Fibroblast of skin of right biceps (primary cell): ENCODE measurements at places on chromosomes 2 and 18.

DNA sequence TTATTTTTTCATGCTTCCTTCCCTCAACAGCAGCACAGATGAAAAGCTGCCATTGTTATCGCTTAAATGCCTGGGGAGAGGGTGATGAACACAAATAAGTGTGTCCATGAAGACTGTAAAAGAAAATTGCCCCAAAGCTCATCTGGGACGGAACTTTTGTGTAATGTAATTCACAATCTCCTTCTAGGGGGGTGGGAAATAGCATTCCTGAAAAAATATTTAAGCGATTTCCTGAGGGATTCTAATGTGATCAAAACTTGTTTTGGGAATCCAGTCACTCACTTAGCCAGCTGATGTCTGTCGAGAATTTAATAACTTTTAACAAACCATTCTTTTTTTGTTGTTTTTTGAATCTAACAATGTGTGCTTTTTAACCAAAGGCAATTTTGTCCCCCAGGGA, 427.9 kb downstream of the PLCL1 start:
- no peak for DNase-seq

DNA sequence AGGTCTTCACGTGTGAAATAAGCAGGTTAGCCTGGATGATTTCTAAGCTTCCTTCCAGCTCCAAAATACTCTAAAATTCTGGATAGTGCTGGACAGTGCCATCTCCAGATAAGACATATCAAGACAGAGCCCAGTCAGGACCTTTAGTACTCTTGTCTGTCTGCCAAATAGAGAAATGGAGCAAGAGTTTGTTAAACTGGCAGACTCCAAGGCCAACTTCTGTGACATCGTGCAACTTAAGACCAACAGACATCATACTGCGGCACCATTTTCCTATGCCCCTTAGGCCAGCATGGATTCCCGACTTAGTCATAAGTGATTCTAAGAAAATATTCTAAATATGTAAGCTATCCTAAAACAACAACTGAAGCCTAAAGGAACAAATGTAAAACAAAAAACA, 118.6 kb downstream of the RBMS1 start:
- peak; percentile 68 for DNase-seq

DNA sequence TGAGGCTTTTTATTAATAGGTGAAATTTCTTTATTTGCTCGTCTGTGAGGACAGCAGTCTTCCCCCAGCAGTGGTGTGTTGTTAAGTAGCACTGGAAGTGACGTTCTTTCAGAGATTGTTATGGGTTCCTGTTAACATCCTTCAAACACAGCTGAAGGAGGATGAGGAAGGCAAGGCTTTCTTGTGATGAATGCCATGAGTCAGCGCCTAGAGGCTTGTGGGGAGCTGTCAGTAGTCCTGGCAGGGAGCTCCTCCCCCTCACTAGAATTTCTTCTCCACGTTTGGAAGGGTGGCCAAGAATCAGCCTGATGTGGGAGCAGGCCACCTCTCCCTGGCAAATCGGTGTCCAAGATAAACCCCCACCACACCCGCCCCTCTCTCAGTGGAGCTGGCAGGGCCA, 113.2 kb downstream of the ARHGEF4 start:
- no peak for DNase-seq

- no peak for DNase-seq
These were observed 101.6 kb upstream of the ITPRID2 start for GRCh38 chr2:181789827-181790448.

- DNase-seq: no peak
These were observed 52.8 kb downstream of the LDLRAD4 start for GRCh38 chr18:13271302-13271911.

DNA sequence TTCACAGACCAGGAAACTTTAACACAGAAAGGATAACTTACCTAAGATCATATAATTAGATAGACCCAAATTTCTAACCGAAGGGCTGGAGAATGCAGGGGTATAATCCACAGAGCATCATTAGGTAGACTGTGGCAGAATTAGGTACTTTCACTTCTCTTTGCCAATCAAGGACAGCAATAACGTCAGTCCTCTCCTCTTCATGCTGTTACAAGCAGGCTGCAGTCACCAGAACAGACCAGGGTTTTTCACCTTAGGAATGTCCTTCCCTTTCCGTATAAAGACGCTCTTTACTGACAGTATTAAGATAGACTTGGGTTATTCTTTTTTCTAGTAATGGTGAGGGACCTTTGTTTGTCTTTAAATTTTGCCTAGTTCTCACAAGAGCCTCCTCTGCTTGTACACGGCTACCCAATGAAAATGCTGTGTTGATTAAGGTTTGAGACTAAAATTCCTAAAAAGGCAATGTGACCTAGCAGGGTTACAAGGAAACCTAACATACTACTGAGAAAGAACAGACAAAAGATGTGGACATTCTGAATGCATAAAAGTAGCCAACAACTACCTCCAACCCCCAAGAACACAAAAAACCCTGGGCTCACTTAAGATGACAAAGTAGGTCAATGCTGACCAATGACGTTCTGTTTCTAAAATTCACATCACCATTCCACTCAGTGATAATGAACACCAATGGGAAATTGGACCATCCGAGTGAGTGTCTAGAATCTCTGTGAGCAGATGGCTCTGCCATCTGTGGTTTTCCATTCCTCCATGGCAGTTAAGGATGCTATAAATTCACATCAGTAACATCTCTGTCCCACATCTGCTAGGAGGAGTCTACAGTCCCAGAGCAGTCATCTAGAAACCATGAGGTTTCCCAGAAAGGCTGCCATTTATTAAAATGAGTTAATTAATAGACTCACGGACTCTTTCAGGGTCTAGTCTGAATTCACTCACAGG, 2.1 kb downstream of the PDIA6 start:
- no peak for DNase-seq
